ENCODE measurements at places on chromosomes 5 and 9. TPM values are rescaled to one million over a fixed set of nuclear protein-coding genes. Genes with fewer than 3 reads are reported as not detected.

Gene LHX3
- total RNA-seq: not detected

Gene HTR1A
- not detected for total RNA-seq

Gene FBP2
- total RNA-seq: 105 TPM

Gene CEP120
- total RNA-seq: 14.1 TPM

GRCh38 chr9:97924386-97924785 is 2.1 kb upstream of the TRMO start:
- H3K27me3 ChIP-seq: no peaks in the 10 kb centered on the region
- H3K4me1 ChIP-seq: peaks cover 8% of the 10 kb centered on the region
- no peaks in the 10 kb centered on the region for H3K36me3 ChIP-seq
- H3K4me3 ChIP-seq: no peak overlapping the region

DNA sequence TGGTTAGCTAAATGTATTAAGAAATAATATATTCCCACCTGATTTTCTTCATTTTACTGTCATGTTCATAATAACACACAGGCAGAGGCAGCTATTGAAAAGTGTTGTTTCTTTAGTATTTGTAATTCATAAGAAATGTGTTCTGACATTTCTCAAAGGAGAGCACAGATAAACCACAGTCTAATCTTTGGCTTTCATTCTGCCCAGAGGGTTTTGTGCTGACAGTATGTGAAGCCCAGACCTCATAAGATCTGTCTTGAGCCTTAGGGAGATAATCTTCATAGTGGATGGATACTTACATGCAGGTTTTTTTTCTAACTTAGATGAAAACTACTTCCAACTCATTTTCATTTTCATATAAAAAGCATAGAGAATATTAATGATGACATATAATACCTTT is 206.1 kb downstream of the CHSY3 start:
- H3K27ac ChIP-seq: no peak overlapping the region
- no peak overlapping the region for H3K4me3 ChIP-seq
- no peaks in the 10 kb centered on the region for H3K4me1 ChIP-seq
- DNase-seq: no peak
- H3K36me3 ChIP-seq: no peaks in the 10 kb centered on the region
- no peaks in the 10 kb centered on the region for H3K27me3 ChIP-seq

Gene HTR4
- not detected for total RNA-seq

- no peak for DNase-seq
- H3K27me3 ChIP-seq: no peaks in the 10 kb centered on the region
- no peak overlapping the region for H3K4me3 ChIP-seq
Observed at GRCh38 chr9:95284162-95285080, 33.1 kb downstream of the FANCC start.

DNA sequence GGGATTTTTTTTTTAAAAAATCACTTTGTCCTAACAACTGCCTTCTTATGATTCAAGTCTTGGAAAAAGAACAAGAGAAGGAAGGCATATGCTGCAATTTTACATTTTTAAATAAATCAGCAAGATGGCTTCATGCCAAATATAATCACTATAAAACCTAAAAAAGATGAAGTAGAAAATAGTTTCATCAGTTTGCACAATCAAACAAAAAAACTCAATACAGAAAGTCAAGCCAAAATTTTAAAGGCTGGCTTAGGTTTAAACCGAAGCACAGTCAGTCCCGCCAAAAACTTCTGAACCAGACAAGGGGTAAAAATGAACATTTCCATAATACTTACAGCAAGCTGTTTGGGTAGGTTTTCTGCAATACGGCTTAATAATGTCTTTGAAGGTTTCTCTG is 57.3 kb downstream of the ZFR start:
- DNase-seq: peak; percentile 78
- H3K36me3 ChIP-seq: peaks cover 27% of the 10 kb centered on the region
- no peaks in the 10 kb centered on the region for H3K27me3 ChIP-seq
- no peak overlapping the region for H3K27ac ChIP-seq
- no peak overlapping the region for H3K4me3 ChIP-seq
- no peaks in the 10 kb centered on the region for H3K4me1 ChIP-seq

- no peak overlapping the region for H3K4me3 ChIP-seq
- H3K27me3 ChIP-seq: no peaks in the 10 kb centered on the region
- peaks cover 11% of the 10 kb centered on the region for H3K4me1 ChIP-seq
- no peak overlapping the region for H3K27ac ChIP-seq
- DNase-seq: no peak
- no peaks in the 10 kb centered on the region for H3K36me3 ChIP-seq
Observed at GRCh38 chr5:149363358-149363757, 5.5 kb downstream of the PCYOX1L start.

Gene CDX1
- total RNA-seq: 0.27 TPM

Gene CCIN
- total RNA-seq: 0.62 TPM

DNA sequence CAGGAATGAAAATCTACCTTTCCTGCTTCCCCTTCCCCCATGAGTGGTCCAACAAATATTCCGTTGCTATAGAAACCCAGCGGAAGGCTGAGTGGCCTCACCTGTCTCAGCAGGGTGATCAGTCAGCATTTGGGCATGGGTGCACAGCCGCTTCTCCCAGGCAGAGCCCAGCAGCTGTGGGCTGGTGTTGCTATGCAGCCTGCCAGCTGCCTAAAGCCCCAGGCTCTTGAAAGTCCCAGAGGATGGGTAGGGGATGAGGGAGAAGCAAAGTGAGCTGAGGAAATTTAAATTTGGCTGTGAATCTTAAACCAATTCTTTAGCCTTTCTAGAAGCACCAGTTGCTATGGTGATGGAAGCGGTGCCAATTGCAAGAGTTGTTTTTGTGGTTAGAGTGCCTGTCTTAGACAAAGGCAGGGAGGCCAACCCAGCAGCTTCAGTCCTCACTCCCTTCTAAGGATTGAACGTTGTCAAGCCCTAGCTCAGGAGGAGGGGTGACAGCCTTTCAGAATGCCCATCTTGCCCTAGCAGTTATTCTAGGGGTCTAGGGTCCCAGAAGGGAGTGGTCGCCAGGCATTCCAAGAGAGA is 151.5 kb upstream of the PITX1 start:
- peaks cover 5% of the 10 kb centered on the region for H3K4me1 ChIP-seq
- peaks cover 14% of the 10 kb centered on the region for H3K27me3 ChIP-seq
- DNase-seq: peak; percentile 26
- H3K4me3 ChIP-seq: no peak overlapping the region

DNA sequence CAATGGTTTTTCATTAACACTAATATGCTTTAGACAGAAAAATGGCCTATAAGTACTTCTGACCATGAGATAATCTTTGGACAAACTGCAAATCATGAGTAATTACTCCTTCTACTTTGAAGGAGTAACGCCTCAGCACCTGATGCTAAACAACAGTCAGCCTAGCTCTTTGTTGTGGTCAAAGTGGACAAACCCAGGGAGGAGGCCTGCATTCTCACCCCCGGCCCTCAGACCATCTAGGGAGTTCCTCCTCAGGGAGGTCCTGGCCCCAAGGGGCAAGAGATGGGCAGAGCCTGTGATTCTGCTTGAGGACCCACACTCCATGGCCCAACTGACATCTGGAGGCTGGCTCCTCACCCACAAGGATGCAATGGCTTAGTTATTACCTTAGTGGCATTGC is 48.2 kb upstream of the ANGPTL2 start:
- H3K4me3 ChIP-seq: no peak overlapping the region
- no peak for DNase-seq
- H3K4me1 ChIP-seq: peaks cover 8% of the 10 kb centered on the region
- no peaks in the 10 kb centered on the region for H3K27me3 ChIP-seq

DNA sequence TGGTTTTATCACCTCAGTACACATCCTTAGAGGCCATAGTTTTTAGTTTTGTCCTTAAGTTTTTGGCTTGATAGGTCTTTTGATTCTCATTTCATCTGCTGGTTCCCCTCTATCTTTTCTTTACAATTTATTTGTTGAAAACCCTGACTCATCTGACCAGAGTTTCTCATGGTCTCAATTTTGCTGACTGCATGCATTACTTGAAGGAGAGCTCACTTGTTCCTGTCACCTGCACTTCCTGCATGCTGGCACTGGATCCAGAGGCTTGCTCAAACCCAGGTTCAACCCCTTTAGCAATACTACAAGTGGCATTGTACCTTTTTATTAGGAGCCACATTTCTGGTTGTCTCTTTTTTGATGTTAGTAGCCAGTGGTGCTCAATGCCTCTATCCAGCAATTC is 26.7 kb downstream of the FBXO10 start:
- no peaks in the 10 kb centered on the region for H3K27me3 ChIP-seq
- DNase-seq: no peak
- H3K27ac ChIP-seq: no peak overlapping the region
- H3K4me3 ChIP-seq: no peak overlapping the region
- H3K4me1 ChIP-seq: no peaks in the 10 kb centered on the region

DNA sequence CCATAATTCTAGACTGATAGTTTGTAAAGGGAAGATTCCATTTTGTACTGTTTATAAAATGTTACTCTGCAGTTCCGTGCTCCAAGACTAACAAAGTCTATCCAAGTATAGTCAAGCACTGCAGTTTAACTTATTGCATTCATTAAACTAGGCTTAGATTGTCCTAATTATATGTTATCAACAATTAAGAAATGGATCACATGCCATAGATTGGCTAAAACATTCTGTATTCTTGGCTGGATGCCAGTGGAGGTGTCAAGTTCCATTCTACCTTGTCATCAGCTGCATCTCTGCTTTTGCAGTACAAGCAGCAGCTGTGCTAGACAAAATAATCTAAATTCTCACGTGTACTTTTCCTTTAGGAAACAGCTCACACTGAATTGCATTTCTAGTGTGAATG is 69.4 kb upstream of the MEF2C start:
- peak overlapping the region; percentile 60 for H3K27ac ChIP-seq
- H3K27me3 ChIP-seq: no peaks in the 10 kb centered on the region
- H3K4me3 ChIP-seq: no peak overlapping the region
- peak; percentile 57 for DNase-seq

DNA sequence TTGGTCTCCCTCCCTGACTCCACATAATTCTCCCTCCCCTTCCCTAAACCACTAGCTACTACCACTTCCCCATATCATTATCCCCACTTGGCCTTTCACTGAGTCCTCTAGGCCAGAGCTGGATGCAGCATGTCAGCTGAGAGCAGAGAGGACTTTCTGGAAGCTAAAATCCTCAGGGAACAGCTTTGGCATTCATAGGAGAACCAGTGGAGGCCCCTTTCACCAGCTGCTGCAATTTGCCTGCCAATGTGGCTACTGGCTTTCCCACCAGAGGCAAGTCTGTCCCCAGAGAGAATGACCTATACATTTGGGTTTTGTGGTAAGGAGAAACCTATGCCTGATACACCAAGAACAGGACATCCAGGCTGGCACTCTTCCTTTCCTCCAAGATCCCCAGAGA is 14.4 kb downstream of the FAM219A start:
- H3K36me3 ChIP-seq: no peaks in the 10 kb centered on the region
- H3K27me3 ChIP-seq: no peaks in the 10 kb centered on the region
- H3K4me3 ChIP-seq: no peak overlapping the region
- DNase-seq: no peak

Gene RFESD
- total RNA-seq: 3.9 TPM

Gene DYNC2I2
- 40.8 TPM for total RNA-seq

DNA sequence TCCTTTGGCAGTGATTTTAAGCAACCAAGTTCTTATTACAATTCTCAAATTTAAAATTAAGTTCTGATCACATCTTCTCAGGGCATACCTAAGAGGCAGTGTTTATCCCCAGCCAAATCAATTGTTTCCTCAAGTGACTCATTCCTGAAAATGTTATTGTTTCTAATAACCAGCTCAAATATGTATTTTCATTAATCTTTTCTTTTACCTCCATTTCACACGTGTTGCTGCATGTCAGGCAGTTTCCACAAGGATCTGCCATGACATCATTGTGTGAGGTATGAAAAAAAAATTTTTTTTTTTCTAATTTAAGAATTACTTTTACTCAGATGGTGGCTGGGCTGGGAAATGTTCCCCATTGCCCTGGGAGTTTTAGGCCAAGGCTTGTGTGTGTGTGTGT is 113.0 kb upstream of the NTRK2 start:
- no peak for DNase-seq
- H3K4me3 ChIP-seq: no peak overlapping the region
- H3K27me3 ChIP-seq: no peaks in the 10 kb centered on the region
- no peak overlapping the region for H3K27ac ChIP-seq
- no peaks in the 10 kb centered on the region for H3K36me3 ChIP-seq

DNA sequence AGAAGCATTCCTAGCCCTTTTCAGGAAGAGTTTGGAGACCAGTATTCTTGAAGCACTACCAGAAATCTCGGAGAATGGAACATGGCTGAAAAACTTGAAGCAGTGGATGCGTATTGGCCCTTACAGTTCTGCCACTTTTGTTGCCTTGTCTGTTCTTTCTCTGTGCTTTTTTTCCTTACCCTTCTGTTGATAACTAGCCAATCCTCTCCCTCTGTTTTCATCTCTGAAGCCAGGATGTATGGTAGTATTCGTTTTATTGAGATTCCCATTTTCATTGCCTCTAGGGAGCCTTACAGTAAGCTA is 564 bp upstream of the CCNH start:
- no peaks in the 10 kb centered on the region for H3K4me1 ChIP-seq
- H3K36me3 ChIP-seq: peaks cover 6% of the 10 kb centered on the region
- H3K27ac ChIP-seq: peak overlapping the region; percentile 89
- DNase-seq: peak; percentile 38
- H3K27me3 ChIP-seq: no peaks in the 10 kb centered on the region

DNA sequence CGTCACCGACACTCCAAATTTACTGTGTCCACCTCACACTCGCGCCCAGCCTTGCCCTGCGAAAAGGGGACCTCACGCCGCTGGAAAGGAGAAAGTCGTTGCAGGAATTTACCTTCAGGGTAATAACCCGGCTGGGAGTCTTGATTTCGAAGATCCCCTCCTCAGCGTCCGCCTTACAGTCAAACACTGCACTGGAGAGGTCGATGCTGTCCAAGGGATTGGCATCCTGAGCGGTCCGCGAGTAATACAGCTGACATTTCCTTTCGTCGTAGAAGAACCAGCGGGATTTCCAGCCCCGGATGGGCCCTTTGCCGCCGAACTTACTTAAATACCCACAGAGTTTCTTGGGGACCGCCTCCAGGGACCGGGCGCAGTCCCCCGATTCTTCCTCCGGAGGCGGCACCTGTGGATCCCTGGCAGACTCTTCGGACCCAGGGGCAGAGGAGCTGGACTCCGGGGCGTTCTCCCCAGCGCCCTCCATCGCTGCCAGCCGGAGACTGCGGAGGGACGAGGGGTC is 330 bp downstream of the TBC1D2 start:
- no peaks in the 10 kb centered on the region for H3K36me3 ChIP-seq
- no peak for DNase-seq
- H3K4me3 ChIP-seq: peak overlapping the region; percentile 85
- peaks cover 14% of the 10 kb centered on the region for H3K4me1 ChIP-seq
- peak overlapping the region; percentile 35 for H3K27ac ChIP-seq

Gene NXNL2
- 0.18 TPM for total RNA-seq

Gene TMC1
- 0.49 TPM for total RNA-seq

GRCh38 chr9:111178331-111179055 is 140.2 kb upstream of the LPAR1 start:
- DNase-seq: peak; percentile 97
- no peak overlapping the region for H3K4me3 ChIP-seq
- no peaks in the 10 kb centered on the region for H3K36me3 ChIP-seq
- no peaks in the 10 kb centered on the region for H3K4me1 ChIP-seq
- H3K27me3 ChIP-seq: no peaks in the 10 kb centered on the region

Gene BARHL1
- not detected for total RNA-seq

- no peak overlapping the region for H3K27ac ChIP-seq
- H3K27me3 ChIP-seq: peaks cover 57% of the 10 kb centered on the region
- no peaks in the 10 kb centered on the region for H3K36me3 ChIP-seq
- no peak for DNase-seq
- no peak overlapping the region for H3K4me3 ChIP-seq
Observed at GRCh38 chr9:132235125-132235524, 73.3 kb downstream of the NTNG2 start.
